NCI-H748 treated with DMSO at 0.1 percent for 48 hours (cell line): ENCODE measurements at places on chromosomes 2 and 18.

- DNase-seq, result no peak
Observed at GRCh38 chr2:239820836-239821693, 204.1 kb downstream of the NDUFA10 start.

- no peak for DNase-seq
Observed at GRCh38 chr18:39958876-39959275, 1996.2 kb upstream of the PIK3C3 start.

GRCh38 chr2:23550553-23550952 lies 165.6 kb downstream of the KLHL29 start:
- no peak for DNase-seq

- no peak for DNase-seq
Observed at GRCh38 chr2:60976875-60977561, 40.5 kb upstream of the PEX13 start.

GRCh38 chr18:29250259-29250658 lies 1073.3 kb upstream of the CDH2 start:
- no peak for DNase-seq

DNA sequence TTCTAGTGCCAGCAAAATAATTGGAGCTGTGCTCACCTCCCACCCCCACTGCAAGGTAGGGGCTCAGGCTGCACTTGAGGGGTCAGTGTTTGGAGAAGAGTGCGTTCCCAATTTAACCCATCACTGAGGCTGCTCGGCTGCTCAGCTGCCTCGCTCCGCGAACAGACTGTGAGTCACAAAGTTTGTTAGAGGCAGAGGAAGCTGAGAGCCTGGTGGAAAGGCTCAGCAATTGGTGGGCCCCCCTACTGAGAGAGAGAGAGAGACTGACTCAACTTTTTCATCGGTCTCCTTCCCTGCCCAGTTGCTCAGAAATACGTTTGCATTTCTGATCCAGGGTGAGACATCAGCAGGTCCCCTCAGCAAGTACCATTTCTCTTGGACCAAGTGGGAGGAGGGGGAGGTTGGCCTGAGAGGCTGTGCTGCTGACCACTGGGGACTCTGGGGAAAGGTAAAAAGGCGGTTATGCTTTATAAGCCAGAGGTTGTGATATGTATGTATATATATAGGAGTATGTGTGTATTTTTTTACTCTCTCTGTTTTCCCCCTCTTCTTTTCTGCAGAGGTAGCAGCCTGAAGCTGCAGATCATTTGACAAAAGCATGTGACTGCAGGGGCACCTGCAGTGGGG lies 1.5 kb downstream of the EFR3B start:
- DNase-seq, result no peak

DNA sequence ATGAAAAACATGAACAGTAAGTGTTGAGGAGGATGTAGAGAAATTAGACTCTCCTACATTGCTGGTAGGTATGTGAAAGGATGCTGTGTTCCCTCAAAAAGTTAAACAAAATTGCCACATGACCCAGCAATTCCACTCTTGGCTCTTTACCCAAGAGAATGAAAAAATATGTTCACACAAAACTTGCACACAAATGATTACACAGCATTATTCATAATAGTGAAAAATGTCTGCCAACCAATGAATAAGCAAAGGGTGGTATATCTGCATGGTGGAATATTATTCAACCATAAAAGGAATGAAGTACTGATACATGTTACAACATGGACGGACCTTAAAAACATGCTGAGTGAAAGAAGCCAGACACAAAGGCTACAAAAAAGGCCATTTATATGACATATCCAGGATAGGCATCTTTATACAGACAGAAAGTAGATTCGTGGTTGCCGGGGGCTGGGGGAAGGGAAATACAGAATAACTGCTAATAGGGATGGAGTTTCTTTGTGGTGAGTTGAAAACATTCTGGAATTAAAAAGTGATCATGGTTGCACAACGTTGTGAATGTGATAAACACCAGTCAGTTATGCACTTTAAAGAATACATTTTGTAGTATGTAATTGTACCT lies 85.4 kb upstream of the MYO3B start:
- DNase-seq, result no peak

- DNase-seq, result no peak
Observed at GRCh38 chr2:110852541-110853263, 120.3 kb downstream of the ACOXL start.

DNA sequence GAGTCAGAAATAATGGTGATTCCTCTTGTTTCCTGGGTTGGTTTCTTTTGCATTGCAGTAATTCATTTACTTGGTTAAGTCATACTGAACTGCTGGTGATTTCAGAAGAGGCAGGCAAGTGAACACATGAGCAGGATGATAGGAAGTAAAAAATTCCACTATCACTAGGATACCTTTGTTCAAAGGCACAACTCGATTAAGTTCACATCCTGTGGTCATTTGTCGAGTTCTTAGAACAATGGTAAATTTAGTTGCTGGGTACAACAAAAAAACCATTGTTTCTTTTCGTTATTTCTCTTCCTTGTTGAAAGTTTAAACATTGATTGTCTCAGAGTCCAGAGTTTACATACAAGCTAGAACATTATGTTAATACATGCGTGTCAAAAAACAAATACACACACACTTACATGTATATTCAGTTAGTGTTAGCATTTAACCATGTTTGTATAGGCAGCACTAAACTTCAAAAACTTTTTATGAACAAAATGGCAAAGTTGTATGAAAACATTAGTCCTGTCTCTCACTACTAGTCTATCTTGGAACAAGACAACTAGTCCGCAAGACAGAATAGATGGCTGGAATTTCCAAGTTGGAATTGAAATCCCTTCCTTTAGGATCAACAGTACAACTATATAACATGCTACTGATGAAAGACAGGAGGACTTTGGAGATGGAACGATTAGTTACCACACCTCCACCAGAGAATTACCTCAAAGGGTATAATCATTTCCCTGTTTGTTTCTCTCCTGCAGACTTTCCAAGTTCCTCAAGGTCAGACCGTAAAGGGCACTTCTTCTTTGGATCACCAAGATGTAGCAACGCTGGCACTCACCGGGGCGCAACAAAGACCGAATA lies 26.2 kb downstream of the STK39 start:
- DNase-seq, result no peak

DNA sequence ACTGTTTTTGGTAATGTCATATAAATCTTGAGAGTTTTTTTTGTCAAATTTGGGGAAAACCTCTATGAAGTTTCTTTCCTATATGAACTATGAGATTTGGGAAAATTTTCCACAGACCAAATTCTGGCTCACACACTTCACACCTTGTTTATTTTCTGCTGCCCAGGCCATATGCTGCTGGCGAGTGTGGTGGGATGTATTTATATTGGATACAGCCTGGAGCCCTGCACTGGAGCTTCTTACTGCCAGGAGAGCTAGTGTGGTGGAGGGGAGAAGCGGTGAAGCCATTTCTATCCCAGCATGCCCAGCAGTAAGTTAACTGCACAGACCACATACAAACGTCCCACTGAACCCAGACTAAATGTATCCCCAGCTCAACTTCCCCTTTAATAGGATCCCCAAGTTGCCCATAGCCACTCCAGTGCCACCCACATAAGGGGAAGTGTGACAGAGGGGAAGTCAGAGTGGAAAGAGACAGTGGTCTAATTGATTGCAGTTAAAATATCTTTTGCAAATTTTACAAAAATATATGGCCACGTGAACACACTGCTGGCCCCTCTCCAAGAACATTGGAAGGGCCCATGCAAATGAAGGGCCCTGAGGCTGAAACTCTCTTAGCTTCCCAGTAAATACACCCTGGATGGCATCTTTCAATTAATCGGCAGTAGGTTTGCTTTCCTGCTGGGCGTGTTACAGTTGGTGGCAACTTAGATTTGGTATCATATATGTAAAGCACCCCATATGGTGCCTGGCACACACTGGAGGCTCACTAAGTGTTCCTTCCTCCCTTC lies 146.6 kb upstream of the ITGA6 start:
- DNase-seq, result no peak

- no peak for DNase-seq
Observed at GRCh38 chr2:241465543-241465942, 42.8 kb downstream of the STK25 start.

- no peak for DNase-seq
Observed at GRCh38 chr18:38450876-38451275, 885.3 kb upstream of the CELF4 start.

GRCh38 chr2:139031722-139032121 lies 251.5 kb upstream of the NXPH2 start:
- no peak for DNase-seq

GRCh38 chr2:191565647-191566198 lies 112.2 kb upstream of the NABP1 start:
- no peak for DNase-seq

DNA sequence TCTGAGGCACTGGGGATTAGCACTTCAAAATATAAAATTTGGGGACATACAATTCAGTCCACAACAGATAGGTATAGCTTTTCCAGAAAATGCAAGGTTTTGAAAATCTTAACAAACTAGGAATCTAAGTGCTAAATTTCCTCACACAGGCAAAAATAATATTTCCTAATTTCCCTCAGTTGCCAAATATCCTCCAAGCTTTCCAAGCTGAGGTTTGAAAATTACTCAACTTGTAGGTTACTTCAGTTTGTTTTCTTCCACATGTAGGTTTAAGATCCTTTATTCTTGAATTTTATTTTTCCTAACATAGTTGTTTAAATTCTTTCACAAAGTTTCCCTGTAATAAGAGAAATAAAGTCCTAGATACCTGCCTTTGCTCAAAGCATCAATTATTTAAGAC lies 192.9 kb upstream of the NRXN1 start:
- DNase-seq, result no peak

- DNase-seq, result no peak
Observed at GRCh38 chr2:217357886-217358620, 498.2 kb upstream of the TNP1 start.

DNA sequence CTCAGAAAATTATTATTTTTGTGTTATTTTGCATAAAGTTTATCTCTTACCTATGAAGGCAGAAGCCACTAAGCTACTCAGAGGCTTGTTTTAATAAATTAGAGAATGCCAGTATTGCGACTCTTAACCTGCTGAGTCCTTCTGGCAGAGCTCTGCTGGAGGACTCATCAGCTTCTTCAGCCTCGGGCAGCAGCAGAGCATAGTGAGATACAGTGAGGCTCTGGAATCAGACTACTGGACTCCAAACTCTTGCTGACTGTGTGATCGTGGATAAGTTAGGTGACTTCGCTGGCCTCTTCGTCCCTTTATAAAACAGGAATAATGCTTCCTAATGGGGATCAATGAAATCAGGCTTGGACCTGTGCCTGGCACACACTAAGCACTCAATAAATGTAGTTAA lies 1.7 kb downstream of the PTRHD1 start:
- DNase-seq, result no peak

- peak; percentile 36 for DNase-seq
Observed at GRCh38 chr2:59177748-59178147, 936.6 kb upstream of the FANCL start.

- peak; percentile 58 for DNase-seq
Observed at GRCh38 chr2:199979832-199980628, 24.6 kb downstream of the MAIP1 start.

DNA sequence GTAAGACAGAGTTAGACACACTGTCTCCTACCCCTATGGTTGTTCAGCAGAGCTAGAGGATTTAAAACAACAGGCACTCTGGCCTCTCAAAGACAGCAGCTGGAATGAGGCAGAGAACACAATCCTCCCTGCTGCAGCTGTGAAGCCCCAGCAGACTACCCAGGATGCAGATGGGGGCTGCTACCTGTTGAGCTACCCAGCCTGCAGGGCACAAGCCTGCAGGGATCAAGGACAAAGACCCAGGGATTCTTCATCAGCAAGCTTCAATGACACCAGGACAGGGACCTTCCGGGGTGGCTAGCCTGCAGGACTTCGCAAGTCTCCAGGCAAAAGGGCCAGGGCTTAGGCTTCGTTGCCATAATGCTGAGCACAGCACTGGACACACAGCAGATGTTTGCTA lies 27.2 kb downstream of the GALNT14 start:
- DNase-seq, result no peak

- no peak for DNase-seq
Observed at GRCh38 chr2:96555146-96555610, 18.6 kb downstream of the ARID5A start.

DNA sequence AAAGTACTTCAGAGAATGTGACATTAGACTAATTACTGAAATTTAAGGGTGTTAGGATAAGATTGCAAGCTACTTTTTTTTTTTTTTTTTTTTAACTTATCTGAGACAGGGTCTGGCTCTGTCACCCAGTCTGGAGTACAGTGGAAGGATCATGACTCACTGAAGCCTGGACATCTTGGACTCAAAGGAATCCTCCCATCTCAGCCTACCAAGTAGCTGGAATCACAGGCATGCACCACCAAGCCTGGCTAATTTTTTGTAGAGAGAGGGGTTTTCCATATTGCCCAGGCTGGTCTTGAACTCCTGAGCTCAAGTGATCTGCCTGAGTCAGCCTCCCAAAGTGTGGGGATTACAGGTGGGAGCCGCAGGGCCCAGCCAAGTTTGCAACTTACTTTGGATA lies 1246.0 kb upstream of the ZEB2 start:
- no peak for DNase-seq

DNA sequence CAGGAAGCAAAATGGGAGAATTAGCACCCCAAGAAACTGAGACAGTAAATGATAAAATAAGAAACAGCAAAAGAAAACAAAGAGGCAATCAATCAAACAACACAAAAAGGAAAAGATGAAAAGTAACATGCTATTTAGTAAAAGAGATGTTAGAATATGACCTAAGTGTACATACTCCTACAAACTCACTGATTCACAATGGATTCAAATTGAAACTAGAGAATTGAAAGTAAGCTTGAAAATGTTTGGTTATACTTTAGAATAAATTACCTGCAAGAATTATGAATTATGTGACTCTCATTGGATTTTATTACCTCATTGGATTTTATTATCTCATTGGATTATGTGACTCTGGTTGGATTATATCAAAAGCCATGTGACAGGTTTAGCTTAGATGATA lies 22.8 kb upstream of the CCNYL1 start:
- DNase-seq, result no peak

- DNase-seq, result no peak
Observed at GRCh38 chr18:7436166-7436565, 130.9 kb upstream of the PTPRM start.

DNA sequence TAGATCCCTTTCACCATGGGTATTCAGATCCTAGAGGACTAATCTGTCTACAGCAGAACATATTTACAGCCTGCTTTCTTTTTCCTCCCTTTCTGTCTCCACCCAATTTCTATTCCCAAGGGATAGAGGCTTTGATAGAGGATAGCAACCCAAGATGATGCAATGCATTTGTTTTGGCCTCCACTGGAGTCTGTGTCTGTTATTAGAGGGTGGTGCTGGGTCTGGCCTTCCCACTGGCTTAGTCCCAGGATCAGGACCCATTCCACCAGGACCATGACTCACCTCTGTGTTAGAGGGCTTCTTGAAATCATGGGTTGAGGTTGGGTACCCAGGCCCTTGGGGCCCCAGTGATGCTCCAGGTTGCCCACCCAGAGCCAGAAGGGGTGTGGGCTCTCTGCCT lies 239.7 kb upstream of the TNP1 start:
- DNase-seq, result no peak

- no peak for DNase-seq
Observed at GRCh38 chr2:101150306-101151145, 656 bp downstream of the TBC1D8 start.
